Activated effector memory CD4-positive, alpha-beta T cell treated with Interleukin-2 at 50 U/mL for 16 hours (primary cell): ENCODE measurements at places on chromosomes 5 and 9.
A peak's percentile ranks its signal among the peaks of the same experiment; 100 is the strongest.

GRCh38 chr5:125057912-125058826, 311.7 kb upstream of the ZNF608 start:
- DNase-seq: no peak

- no peak for DNase-seq
These were observed 219.1 kb upstream of the PCSK5 start for GRCh38 chr9:75671354-75671753.

DNA sequence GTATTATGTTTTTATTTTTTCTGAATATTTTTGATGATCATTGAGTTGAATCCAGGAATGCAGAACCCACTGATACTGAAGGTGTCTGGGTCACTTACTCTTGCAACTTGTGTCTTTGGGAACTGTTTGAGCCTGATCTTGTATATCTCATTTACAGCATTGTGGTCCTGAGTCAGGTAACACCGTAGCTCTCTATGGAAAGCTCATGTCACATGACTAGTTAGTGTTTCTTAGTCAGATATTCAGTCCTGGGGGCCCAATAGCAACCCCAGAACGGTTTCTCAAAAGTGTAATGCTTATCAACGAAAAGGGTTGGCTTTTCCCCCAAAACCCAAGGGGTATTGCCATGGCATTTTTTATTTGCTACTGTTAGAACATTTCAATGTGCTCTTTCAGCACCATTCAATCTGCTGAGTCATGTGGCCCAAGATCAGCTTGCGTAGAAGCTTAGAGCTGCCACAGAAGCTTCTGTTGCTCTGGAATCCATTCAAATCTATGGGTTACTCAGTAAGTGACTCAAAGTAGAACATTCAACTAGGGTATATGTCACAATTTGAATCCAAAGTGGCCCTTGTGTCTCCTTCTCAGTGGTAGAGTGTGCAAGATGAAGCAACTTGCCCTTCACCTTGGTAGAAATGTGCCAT, 12.1 kb upstream of the PTAR1 start:
- no peak for DNase-seq

GRCh38 chr5:25458628-25459027, 813.9 kb upstream of the CDH10 start:
- DNase-seq: no peak

DNA sequence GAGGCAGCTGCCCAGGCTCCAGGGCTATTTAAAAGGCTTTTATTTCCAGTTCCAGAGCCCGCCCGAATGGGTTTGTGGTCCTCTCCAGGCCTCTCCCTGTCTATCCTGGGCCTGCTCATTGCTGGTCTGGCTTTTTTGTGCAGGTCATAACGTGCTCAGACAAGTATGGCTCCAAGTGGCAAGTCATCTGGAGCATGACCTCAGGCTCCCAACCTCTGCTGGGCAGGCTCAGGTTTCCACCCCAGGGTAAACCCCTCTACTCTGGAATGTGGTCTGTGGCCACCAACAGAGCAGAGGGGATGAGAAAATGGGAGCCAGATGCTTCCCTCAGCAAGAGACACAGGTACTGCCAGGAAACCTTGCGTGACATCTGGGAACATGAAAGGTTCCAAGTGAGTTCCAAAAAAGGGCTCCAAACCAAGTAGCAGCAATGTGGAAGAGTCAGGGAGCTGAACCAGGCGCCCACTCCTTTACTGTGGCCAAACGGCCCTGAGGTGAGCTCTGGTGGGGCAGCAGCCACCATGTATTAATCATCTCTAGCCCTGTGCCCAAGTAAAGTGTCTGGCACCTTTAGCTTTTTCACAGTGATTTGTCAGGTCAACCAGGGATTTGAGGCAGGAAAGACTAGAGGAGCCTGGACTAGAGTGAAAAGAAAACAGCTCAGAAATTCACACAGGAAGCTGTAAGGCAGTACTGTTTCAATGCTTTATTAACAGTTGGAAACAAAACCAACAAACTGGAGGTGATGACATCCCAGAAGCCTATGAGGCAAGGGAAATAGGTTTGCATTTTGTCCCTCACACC, 25.7 kb downstream of the PCDHGC5 start:
- DNase-seq: no peak

DNA sequence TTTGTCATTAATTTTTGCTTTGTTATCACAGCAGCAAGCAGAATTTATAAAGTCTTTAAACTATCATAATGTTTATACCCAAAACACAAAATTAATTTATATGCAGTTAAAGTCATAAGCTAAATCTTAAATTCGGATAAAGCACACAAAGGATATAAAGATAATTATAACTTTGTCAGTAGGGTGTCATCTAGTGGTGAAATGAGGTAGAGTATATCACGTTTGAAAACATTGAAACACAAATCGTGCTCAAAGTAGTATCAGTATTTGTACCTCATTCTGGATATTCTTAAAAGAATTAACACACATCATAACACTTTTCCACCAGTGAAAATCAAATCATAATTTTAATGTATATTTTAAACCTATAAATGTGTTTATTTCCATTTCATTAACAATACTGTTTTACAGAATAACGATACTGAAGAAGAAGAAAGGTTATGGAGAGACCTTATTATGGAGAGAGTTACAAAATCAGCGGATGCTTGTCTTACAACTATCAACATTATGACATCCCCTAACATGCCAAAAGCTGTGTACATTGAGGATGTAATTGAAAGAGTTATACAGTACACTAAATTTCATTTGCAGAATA, 129.5 kb downstream of the NIPBL start:
- DNase-seq: no peak

DNA sequence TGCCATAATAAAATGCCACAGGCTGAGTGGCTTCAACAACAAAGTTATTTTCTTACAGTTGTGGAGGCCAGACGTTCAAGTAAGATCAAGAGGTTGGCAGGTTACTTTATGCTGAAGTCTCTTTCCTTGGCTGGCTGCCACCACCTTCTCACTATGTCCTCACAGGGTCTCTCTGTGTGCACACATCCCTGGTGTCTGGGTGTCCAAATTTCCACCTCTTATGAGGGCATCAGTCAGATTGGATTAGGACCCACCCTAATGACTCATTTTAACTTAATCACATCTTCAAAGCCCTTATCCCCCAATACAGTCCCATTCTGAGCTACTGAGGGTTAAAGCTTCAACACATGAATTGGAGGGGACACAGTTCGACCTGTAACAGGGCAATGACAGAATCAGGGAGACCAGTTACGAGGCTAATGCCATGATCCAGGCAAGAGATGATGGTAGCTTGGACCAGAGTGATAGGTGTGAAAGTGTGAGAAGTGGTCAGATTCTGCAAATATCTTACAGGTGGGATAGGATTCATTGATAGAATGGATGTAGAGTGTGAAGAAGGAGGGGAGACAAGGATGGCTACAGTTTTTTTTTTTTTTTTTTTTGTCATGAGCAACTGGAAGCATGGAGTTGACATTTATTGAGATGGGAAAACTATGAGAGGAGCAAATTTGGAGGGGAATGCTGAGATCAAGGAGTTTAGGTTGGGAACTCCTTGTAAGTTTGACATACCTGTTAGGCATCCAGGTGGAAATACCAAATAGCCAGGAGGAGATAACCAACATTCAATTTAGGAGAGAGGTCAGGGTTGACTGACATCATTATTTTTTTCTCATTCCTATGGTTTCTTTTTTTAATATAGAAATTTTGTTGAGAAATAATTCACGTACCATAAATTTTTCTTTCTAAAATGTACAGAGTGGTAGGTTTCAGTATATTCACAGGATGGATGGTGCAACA, 39.6 kb upstream of the FGF1 start:
- no peak for DNase-seq

DNA sequence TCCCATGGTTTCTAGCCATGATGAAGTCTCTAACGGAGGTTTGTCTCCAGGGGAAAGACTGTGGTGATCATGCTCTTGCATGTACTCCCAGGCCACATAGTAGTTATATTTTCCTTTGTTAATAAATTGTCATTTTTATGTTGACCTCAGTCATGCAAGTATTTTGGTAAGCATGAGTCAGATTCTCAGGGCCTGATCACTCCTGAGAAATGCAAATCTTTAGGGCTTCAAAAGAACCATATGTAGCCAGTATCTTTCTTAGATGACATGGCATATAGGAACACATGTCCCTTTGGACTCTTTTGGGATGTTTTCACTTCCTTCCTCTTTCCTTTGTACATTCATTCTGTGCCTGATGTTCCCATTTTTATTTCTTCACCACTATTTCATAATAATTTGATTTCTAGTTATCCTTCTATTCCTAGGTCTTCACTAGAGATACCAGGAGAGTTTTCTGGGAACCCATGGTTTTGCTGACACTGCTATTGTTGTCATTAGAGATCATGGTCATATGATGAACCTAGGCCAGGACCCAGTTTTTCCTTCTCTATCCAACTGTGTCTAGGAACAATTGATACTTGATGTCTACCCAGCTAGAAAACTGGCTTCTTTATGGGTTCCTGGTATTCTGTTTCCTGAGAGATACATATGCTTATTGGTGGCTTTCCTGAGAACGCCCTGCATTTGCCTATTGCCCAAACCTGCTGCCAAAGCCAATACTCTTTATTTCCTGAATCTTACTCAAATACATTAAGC, 248.1 kb upstream of the NREP start:
- no peak for DNase-seq

GRCh38 chr9:34375901-34376595, 650 bp downstream of the MYORG start:
- peak; percentile 50 for DNase-seq

GRCh38 chr5:122182491-122182921, 53.2 kb downstream of the ZNF474 start:
- no peak for DNase-seq

DNA sequence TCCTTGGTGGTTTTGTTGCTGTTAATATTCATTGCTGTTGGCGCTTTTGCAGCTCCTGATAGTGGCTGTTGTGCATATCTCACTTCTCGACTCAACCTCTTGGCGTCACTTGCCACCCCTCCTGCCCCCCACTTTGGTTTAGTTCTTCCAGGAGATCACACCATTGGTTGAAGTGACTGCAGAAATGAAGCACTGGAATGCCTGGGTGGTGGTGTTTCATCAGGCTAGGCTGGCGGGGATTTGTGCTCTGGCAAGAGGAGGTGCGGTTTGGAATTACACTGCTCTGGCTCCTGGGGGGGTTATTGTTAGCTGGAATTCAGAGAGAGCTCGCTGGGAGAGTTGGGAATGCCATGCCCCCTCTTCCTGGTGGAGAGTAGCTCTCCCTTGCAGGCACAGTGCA, 11.5 kb downstream of the PRRC2B start:
- no peak for DNase-seq

- DNase-seq: no peak
These were observed 95.0 kb downstream of the KCNT1 start for GRCh38 chr9:135796784-135797485.

DNA sequence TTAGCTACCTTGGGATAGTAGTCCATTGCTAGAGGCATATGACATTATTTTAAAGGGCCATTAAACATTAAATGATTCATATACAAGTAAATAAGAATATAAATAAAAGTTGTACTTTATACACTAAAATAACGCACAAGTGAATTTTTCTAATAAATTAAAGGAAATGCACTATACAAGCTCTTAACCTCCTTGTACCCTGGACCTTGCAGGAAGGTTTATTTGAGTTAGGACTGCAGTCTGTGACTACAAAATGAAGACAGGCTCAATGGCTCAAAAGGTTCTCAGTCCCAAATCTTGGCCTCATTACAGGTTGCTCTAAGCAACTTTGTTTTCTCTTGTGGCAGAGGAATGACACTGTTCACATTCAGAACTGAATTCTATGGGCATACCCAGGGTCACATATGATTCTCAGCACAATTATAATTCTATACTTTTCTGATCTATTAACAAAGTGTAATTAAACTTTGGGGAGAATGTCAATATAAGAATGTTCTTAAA, 34.4 kb downstream of the FEM1C start:
- no peak for DNase-seq

DNA sequence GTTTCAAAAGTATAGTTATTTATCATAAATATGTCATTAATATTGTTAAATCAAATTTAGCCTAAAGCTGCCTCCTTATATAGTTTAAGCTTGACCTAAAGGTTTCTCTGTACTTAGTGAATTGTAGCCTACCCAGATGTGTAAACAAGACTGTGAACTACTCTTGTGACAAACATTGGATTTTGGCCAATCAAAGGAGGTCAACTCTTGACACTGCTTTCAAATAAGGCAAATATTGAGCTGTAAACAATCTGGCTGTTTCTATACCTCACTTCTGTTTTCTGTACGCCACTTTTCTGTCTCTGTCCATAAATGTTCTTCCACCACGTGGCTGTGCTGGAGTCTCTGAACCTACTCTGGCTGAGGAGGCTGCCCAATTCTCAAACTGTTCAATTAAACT, 51.2 kb downstream of the FXN start:
- no peak for DNase-seq

DNA sequence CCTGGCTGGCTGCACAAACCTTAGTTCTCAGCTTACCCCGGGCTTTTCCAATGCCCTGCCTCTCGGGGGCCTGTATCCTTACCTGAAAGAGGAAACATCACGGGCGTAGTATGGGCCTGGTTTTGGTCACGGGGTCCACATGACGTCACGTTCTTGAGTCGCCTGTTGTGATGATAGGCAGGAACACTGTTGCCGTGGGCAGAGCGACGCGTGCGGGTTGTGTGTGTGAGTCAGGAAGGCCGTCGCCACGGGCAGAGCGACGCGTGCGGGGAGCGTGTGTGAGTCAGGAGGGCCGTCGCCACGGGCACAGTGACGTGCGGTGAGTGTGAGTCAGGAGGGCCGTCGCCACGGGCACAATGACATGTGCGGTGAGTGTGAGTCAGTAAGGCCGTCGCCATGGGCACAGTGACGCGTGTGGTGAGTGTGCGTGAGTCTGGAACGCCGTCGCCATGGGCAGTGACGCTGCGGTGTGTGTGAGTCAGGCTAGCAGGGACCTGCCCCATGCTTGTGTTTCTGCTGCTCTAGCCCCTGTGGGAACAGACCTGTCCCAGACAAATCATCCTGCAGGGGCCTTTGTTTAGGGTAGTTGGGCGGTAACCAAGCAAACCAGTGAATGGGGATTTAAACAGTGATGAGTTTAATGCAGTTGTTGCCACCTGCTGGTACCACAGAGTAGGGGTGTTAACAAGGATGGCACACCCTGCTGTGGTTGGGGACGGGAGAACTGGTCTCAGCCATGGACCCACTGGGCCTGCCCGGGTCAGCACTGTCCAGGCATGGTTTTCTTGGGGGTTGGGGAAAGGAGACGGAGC, 19.8 kb downstream of the TRIP13 start:
- peak; percentile 73 for DNase-seq

DNA sequence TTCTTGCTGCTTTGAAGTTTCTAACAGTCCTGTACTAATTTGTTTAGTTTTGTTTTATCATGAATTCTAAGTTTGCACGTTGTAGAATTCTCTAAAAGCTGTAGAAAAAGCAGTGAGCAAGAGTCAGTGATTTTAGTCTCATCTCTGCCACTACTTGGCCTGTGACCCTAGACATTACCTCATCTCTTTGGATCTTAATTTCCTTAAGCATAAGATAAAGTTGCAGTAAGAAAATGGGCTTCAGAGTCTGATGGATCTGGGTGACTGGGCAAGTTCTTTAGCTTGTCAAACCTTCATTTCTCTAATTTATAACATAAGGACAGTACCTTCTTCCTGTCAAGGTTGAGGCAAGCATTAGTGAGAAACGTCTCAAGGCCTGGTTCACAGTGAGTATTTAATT, 247.9 kb downstream of the DMRT2 start:
- no peak for DNase-seq

GRCh38 chr9:18910435-18910834, 122.6 kb downstream of the SAXO1 start:
- no peak for DNase-seq
